ENCODE measurements at places on chromosomes 6 and 20.

DNA sequence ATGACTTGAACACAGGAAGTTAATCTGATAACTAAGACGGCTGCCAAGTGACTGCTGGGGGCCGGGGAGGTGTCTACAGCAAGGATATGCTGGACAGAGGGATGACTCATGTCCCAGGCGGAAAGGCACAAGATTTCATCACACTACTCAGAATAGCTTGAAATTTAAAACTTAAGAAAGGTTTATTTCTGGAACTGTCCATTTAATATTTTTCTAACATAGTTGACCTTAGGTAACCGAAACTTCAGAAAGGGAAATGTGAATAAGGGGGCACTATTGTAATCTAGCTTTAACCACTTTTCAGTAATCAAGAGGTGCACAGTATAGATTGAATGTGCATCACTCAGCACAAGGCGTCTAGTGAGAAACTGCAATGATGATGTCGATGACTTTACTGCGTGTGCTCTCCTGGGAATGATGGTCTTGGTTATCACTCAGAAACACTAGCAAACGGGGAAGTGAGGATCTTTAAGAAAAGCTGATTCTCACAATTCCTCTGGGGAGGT is 171.5 kb downstream of the QKI start:
- no peaks in the 10 kb centered on the region for H3K27me3 ChIP-seq
- no peaks in the 10 kb centered on the region for H3K36me3 ChIP-seq
- DNase-seq: peak; percentile 66
- no peak overlapping the region for H3K4me3 ChIP-seq

- H3K27me3 ChIP-seq: no peaks in the 10 kb centered on the region
- H3K4me1 ChIP-seq: peaks cover 9% of the 10 kb centered on the region
- no peak overlapping the region for H3K4me3 ChIP-seq
- H3K27ac ChIP-seq: no peak overlapping the region
- no peaks in the 10 kb centered on the region for H3K36me3 ChIP-seq
Observed at GRCh38 chr6:13504611-13505344, 17.4 kb upstream of the GFOD1 start.

GRCh38 chr20:49560646-49561045 is 7.3 kb downstream of the PTGIS start:
- no peak overlapping the region for H3K27ac ChIP-seq
- no peaks in the 10 kb centered on the region for H3K27me3 ChIP-seq
- no peaks in the 10 kb centered on the region for H3K36me3 ChIP-seq
- H3K4me3 ChIP-seq: no peak overlapping the region
- H3K4me1 ChIP-seq: peaks cover 16% of the 10 kb centered on the region
- DNase-seq: no peak

- H3K36me3 ChIP-seq: peaks cover 4% of the 10 kb centered on the region
- no peak overlapping the region for H3K4me3 ChIP-seq
- DNase-seq: no peak
- H3K27me3 ChIP-seq: no peaks in the 10 kb centered on the region
Observed at GRCh38 chr6:154738551-154738961, 5.3 kb downstream of the SCAF8 start.

DNA sequence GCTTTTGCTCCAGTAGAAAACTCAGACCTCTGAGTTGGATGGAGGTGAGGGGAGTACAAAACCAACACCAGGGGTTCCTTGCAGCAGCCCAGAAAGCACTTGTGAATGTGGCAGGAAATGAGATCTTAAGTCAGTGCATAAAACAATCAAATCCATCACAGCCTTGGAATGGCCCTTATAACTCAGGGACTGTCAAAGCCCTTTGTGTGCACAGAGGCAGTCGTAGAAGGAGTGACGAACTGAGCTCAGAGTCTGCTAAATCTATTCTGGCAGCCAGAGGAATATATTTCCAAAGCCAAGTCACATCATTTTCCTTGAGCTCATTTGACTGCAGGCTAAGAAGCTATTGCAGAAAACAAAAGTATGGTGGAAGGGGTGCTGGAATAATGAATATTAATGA is 676.6 kb downstream of the DHX35 start:
- no peaks in the 10 kb centered on the region for H3K36me3 ChIP-seq
- H3K27ac ChIP-seq: no peak overlapping the region
- no peaks in the 10 kb centered on the region for H3K27me3 ChIP-seq
- no peak overlapping the region for H3K4me3 ChIP-seq

DNA sequence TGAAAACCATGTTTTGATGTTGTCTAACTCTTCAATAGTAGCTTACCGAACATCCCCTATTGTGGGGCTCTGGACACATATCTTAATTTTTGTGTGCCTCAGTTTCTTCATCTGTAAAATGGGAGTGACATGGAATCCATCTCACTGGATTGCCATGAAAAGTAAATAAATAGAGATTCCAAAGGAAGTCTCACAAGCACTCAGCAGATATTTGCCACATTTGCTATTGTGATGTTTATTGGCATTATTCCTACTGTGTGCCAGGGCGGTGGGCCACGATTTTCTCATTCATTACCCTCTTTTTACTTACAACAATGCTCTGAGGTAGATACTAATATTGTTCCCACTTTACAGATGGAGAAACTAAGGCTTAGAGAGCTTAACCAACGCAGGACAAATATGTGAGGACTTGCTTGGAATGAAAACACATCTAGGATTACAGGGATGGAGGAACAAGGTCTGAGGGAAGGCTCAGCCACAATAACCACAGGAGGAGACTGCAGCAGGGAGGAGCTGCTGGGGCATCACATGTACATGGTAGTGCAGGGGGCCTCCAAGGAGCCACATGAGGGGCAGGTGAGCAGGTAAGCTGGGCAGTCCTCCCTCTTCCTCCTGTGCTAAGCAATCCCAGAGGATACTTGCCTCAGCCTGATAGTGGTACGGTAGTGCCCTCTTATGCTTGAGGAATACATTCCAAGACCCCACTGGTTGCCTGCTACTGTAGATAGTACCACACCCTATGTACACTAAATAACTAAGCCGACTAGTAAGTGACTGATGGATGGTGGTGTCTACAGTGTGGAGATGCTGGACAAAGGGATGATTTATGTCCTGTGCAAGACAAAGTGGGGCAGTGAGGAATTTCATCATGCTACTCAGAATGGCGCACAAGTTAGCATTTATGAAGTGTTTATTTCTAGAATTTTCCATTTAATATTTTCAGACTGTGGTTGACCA is 176.9 kb downstream of the FOXA2 start:
- H3K4me3 ChIP-seq: no peak overlapping the region
- no peaks in the 10 kb centered on the region for H3K36me3 ChIP-seq
- H3K27me3 ChIP-seq: no peaks in the 10 kb centered on the region
- peaks cover 22% of the 10 kb centered on the region for H3K4me1 ChIP-seq

DNA sequence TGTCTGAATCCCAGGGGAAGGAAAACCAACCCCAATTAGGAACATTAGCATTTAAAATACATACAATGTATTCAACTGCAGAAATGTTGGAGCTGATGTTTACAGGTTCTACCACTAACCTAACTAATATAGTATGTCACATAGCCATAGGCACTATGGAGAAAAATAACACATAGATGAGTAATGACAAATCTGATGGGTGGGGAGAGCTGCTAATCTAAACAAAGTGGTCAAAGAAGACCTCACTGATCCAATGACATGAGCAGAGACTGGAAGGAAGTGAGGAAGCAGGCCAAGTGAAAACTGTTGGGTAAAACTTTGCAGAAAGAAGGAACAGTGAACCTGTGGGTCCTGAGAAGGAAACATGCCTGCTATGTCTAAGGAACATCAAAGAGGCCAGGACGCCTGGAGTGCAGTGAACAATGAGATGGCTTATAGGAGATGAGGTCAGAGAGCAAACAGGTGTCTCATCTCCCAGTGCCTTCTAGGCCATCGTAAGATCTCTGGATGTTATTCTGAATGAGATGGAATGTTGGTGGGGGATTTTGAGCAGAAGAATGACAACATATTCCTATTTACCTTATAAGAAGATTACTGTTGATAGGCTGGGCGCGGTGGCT is 135.7 kb downstream of the ALDH8A1 start:
- no peak overlapping the region for H3K4me3 ChIP-seq
- no peaks in the 10 kb centered on the region for H3K27me3 ChIP-seq
- no peaks in the 10 kb centered on the region for H3K36me3 ChIP-seq
- no peaks in the 10 kb centered on the region for H3K4me1 ChIP-seq
- no peak overlapping the region for H3K27ac ChIP-seq
- no peak for DNase-seq

- DNase-seq: no peak
- H3K27me3 ChIP-seq: no peaks in the 10 kb centered on the region
- no peaks in the 10 kb centered on the region for H3K4me1 ChIP-seq
- H3K27ac ChIP-seq: no peak overlapping the region
- no peaks in the 10 kb centered on the region for H3K36me3 ChIP-seq
- no peak overlapping the region for H3K4me3 ChIP-seq
Observed at GRCh38 chr6:114195631-114196403, 147.0 kb downstream of the HS3ST5 start.

GRCh38 chr6:53888931-53889330 is 94.1 kb downstream of the LRRC1 start:
- H3K4me1 ChIP-seq: no peaks in the 10 kb centered on the region
- no peak overlapping the region for H3K4me3 ChIP-seq
- no peaks in the 10 kb centered on the region for H3K36me3 ChIP-seq
- no peak overlapping the region for H3K27ac ChIP-seq

- H3K4me3 ChIP-seq: no peak overlapping the region
- no peaks in the 10 kb centered on the region for H3K36me3 ChIP-seq
- no peaks in the 10 kb centered on the region for H3K27me3 ChIP-seq
- no peaks in the 10 kb centered on the region for H3K4me1 ChIP-seq
Observed at GRCh38 chr20:40265825-40266533, 423.1 kb downstream of the MAFB start.

DNA sequence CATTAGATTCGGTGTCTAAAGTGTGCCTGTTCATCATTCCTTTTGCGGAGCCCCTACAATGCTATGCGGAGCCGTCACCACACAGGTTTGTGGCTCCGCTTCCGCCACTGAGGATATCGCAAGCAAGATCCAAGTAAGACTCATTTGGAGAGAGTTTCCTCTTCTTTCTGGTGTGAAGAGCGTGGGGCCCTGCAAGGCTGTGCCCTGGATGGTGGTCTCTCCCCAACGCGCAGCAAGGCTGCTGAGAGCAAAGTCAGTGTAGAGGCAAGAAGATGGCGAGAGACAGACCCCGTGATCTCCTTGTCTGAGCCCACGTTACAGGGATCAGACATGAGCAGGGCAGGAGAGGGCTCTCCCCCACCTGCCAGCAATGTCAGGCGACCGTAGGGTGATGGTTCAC is 96.3 kb upstream of the AFDN start:
- H3K36me3 ChIP-seq: no peaks in the 10 kb centered on the region
- no peak overlapping the region for H3K4me3 ChIP-seq
- no peaks in the 10 kb centered on the region for H3K27me3 ChIP-seq
- DNase-seq: no peak
- H3K4me1 ChIP-seq: peaks cover 11% of the 10 kb centered on the region

GRCh38 chr6:17820055-17820454 is 113.3 kb upstream of the NUP153 start:
- H3K4me3 ChIP-seq: no peak overlapping the region
- DNase-seq: no peak
- H3K36me3 ChIP-seq: peaks cover 46% of the 10 kb centered on the region
- H3K27me3 ChIP-seq: no peaks in the 10 kb centered on the region

- no peak for DNase-seq
- no peak overlapping the region for H3K27ac ChIP-seq
- H3K36me3 ChIP-seq: no peaks in the 10 kb centered on the region
- peaks cover 77% of the 10 kb centered on the region for H3K4me1 ChIP-seq
- H3K4me3 ChIP-seq: no peak overlapping the region
Observed at GRCh38 chr6:16739329-16739801, 21.9 kb downstream of the ATXN1 start.

GRCh38 chr6:81889377-81890053 is 137.0 kb upstream of the TENT5A start:
- no peak overlapping the region for H3K4me3 ChIP-seq
- H3K4me1 ChIP-seq: no peaks in the 10 kb centered on the region
- H3K27ac ChIP-seq: no peak overlapping the region
- H3K36me3 ChIP-seq: no peaks in the 10 kb centered on the region
- H3K27me3 ChIP-seq: no peaks in the 10 kb centered on the region

DNA sequence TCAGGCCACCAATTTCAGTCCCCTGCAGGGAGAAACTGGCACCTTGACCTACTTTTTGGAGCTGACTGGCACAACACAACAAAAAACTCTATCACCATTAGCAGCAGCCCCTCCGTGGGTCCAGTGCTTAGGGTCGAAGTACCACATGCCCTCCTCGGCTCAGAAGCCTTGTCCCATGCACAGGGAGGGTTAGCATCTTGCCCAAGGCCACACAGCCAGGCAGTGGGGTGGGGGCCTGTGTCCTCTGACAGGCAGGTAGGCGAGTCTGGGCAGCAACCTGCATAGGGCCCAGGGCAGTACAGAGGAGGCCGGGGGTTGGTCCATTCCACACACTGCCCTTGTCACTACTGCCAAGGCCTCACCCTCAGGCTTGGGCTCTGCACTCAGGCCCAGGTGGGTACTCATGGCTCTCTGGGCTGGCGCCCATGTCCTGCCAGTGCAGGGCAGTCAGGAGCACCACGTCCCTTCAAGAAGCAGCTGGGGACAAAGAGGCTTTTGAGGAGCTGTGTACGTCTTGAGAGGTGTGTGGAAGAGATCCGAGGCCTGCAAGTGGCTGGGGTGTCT is 53.6 kb downstream of the PYGB start:
- no peak overlapping the region for H3K27ac ChIP-seq
- H3K4me3 ChIP-seq: no peak overlapping the region
- H3K4me1 ChIP-seq: peaks cover 4% of the 10 kb centered on the region
- DNase-seq: no peak
- H3K27me3 ChIP-seq: no peaks in the 10 kb centered on the region
- H3K36me3 ChIP-seq: peaks cover 77% of the 10 kb centered on the region

- H3K27me3 ChIP-seq: no peaks in the 10 kb centered on the region
- H3K27ac ChIP-seq: no peak overlapping the region
- H3K36me3 ChIP-seq: no peaks in the 10 kb centered on the region
Observed at GRCh38 chr20:40494248-40494647, 194.8 kb downstream of the MAFB start.

- no peak overlapping the region for H3K27ac ChIP-seq
- H3K27me3 ChIP-seq: no peaks in the 10 kb centered on the region
- H3K4me1 ChIP-seq: no peaks in the 10 kb centered on the region
- no peaks in the 10 kb centered on the region for H3K36me3 ChIP-seq
- DNase-seq: no peak
Observed at GRCh38 chr6:161943561-161943960, 669.7 kb upstream of the AGPAT4 start.

GRCh38 chr20:24965065-24965919 is 16.2 kb downstream of the CST7 start:
- no peaks in the 10 kb centered on the region for H3K27me3 ChIP-seq
- no peak overlapping the region for H3K4me3 ChIP-seq
- peak; percentile 16 for DNase-seq
- no peak overlapping the region for H3K27ac ChIP-seq

- no peaks in the 10 kb centered on the region for H3K36me3 ChIP-seq
- DNase-seq: no peak
- H3K4me1 ChIP-seq: no peaks in the 10 kb centered on the region
- H3K4me3 ChIP-seq: no peak overlapping the region
Observed at GRCh38 chr6:91447081-91447480, 860.2 kb upstream of the MAP3K7 start.

GRCh38 chr6:11434565-11435326 is 102.8 kb upstream of the TMEM170B start:
- peak overlapping the region; percentile 40 for H3K27ac ChIP-seq
- peak; percentile 71 for DNase-seq
- H3K36me3 ChIP-seq: no peaks in the 10 kb centered on the region
- no peak overlapping the region for H3K4me3 ChIP-seq

Data from lower lobe of right lung (tissue), 2 donors.